Fibroblast of lung (primary cell): ENCODE measurements at places on chromosomes 6 and 20.

- peak; percentile 75 for DNase-seq
Observed at GRCh38 chr6:160042788-160043301, 74.0 kb downstream of the IGF2R start.

GRCh38 chr6:147559006-147559405 lies 50.5 kb downstream of the SAMD5 start:
- DNase-seq = no peak

DNA sequence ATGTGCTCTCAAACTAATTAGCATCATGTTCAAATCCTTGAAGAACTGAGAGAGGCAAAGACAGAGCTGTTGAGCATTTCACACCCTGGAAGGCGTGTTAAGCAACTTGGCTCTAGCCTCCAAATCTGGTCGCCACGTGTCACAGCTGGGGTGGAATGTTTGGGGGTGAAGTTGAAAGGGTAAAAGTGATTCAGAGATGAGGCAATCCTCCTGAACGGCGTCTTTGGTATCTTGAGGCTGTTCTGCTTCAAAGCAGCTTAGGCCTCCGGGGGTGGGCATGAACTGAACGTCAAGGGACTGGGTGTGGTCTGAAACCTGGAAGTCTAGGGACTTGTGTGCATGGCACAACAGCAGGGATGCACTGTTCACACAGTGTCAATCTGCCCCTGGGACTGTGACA lies 62.3 kb downstream of the TRAM2 start:
- DNase-seq = peak; percentile 90

GRCh38 chr6:97669191-97670031 lies 386.4 kb upstream of the MMS22L start:
- DNase-seq = peak; percentile 49

- peak; percentile 96 for DNase-seq
Observed at GRCh38 chr6:113328886-113329381, 528.2 kb upstream of the MARCKS start.

- DNase-seq = no peak
Observed at GRCh38 chr6:156190270-156190669, 586.9 kb upstream of the ARID1B start.

GRCh38 chr20:2146080-2146867 lies 44.6 kb downstream of the STK35 start:
- no peak for DNase-seq

DNA sequence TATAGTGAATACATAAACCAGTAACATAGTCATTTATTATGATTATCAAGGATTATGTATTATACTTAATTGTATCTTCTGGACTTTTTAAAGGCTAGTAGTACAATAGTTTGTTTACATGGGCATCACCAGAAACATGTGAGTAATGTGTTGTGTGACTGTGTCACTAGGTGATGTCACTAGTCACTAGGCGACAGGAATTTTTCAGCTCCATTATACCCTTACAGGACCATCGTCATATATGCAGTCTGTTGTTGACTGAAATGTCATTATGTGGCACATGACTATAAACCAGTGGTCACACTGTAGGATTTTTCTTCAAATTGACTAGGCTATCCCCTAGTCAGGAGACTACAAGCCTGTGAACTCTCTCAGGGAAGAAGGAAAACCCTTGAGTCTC lies 86.5 kb upstream of the CENPW start:
- no peak for DNase-seq

DNA sequence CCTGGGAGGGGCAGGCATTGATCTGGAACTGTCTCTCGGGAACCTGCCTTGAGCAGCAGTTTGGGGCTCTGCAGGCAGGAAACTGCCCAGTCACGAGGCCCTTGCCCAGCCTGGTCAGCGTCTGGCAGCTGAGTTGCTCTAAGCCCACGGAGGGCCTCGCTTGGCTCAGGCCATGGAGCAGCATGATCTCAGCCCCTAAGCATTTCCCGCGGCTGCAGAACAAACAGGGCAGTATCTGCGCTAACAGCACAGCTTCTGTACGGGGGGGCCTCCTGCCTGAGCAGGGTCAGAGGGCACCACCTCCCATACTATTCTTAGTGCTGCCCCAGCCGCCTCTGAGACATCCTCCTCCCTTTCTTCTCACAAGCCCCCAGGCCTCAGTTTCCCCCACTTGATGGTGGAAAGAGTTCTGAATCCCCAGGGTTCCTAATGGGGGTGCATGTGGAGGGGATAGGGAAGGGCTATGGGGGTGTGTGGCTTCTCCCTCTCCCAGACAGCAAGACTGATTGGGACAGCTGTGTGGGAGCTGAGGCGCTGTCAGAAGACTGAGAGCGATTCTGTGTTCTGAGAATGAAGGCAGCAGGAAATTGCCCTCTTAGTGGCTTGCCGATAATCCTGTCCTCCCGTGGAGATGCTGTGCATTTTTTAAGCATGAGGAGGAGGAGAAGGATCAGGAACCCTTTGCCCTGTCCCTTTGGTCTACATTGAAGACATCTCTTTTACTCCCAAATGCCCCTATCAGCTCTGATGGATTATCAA lies 46.4 kb downstream of the MOCS1 start:
- peak; percentile 97 for DNase-seq

GRCh38 chr6:119297049-119297448 lies 52.5 kb downstream of the MAN1A1 start:
- no peak for DNase-seq

- no peak for DNase-seq
Observed at GRCh38 chr20:59620860-59621505, 16.6 kb downstream of the PHACTR3 start.

DNA sequence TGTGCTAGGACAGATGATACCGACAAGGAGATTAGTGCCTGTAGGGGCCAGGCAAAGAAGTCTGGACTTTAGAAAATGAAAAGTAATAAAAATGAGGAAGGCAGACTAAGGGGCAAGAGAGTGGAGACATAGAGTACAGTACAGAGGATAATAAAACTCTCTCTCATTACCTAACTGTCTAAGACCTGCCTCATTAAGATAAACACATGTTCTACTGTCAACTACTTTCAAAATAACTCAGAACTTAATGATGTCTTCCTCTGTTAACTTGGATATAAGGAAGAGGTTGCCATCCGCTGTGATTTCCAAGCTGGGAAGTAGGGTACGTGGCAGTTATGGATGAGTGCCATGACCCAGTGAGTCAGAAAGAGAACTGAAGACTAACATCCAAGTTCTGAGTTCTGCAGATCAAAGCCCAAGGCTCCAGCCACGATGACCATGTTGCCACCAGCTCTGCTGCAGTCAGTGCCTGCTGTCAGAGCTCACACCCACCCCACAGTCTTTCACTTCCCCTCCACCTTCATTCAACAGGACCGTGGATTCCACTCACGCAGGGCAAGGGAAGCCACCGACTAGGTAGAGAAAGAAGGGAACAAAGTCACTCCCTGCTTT lies 81.8 kb downstream of the KIF16B start:
- DNase-seq = peak; percentile 59

DNA sequence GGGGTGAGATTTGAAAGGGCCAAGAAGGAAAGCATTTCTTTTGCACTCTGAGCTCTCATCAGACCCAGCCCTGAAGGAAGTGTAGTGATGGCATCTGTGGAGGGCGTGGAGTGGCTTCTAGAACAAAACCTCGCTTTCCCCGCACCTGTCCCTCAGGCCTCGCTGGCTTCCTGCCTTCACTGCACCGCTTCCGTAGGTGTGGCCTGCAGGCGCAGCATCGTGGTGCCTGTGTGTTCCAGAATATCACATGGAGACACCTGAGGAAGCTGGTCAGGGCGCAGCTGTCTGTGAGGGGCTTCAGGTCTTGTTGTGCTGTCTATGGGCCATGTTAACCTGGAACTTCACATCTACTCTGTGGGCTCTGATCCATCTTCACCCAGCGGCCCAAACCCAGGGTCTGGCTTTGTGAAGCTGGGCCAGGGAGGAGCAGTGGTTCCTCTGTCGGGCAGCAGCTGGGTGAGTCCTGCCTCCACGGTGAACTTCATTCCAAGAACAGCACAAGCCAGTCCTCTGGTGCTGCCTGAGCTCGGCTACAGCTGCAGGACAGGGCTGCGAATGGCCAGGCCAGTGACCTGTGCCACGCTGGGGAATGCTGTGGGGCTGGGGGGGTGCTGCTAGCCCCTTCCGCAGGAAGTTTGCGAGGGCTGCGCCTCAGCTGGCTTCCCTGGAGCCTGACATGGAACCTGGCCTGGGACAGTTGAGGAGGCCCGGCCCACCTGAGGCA lies 40.9 kb downstream of the DSTN start:
- no peak for DNase-seq

GRCh38 chr6:25542984-25543910 lies 108.8 kb upstream of the SCGN start:
- no peak for DNase-seq

DNA sequence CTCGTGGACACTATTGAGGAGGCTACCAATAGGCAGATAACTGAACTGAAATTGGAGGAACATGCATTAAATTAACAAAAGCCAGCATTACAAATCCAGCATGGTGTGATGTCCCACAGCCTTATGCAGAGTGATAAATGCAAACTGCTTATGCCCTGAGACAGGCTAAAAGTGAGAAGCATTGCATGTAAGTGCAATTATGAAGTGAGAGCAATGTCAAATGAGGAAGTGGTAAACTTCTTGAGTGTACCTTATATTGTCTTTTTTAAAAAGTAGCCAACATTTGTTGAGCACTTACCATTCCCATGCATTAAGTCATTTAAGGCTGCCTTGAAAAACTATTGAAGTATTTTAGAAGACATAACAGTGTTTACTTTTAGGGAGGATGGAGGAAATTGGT lies 212.2 kb downstream of the TBC1D7 start:
- no peak for DNase-seq

GRCh38 chr20:35104685-35105295 lies 12.2 kb upstream of the TRPC4AP start:
- DNase-seq = no peak

GRCh38 chr20:19757487-19758132 lies 448 bp upstream of the RIN2 start:
- peak; percentile 88 for DNase-seq

DNA sequence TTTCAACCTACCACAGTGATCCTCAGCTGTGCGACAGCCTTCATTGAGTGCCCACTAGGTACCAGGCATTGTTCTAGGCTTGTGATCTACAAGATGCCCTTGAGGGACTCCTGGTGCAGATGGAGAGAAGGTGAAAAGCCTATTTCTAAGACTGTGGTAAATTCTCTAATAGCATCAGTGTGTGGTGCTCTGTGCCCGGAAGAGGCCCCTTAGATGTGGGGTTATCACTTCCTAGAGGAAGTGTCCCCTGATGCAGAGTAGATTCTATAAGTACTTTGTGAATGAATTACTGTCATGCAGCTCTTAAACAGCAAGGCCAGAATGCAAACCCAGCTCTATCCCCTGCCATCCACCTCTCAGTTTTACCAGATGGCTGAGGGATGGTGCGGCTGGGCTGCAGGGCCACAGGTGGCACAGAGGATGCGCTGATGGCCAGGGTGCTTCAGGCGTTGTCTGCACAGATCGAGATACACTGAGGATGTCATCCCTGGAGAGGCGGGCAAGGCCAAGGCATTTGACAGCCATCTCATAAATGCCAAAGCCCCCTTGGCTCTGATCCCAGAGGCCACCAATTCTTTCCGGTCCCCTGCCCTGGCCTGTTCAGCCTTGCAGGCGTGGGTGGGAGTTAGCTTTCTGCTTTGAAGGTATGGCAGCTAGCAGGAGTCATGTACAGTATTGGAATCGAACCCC lies 96.7 kb downstream of the TOX2 start:
- no peak for DNase-seq

- DNase-seq = no peak
Observed at GRCh38 chr20:19887556-19888268, 129.4 kb upstream of the NAA20 start.

DNA sequence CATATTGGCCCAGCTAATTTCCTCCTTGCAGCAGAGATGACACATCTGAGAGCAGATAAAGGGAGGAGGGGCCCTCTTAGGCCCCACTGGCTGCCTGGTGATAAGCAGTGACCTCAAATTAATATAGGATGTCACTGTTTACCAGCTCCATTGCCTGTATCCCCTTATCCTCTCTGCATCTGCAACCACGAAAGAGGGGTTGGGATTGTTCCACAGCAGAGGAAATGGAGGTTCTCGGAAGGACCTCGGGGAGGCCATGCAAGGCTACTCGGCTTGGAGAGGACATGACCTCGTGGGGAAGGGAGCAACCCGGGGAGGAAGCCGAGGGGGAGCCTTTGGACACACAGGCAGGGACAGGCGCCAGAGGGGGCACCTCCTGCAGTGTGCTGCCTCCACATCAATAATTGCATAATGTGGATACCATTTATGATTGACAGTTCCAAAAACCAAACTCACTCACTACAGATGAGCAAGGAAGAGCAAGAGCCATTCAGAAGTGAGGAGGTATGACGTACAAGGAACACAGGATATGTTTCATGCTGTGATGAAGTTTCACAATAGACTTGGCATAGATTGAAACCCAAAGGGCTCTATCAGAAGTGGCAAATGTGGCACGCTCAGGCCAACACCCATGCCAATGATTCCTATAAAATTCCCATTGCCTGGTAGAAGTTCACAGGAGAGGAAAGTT lies 177.2 kb upstream of the RNF24 start:
- DNase-seq = no peak

GRCh38 chr6:160791981-160792418 lies 90.0 kb downstream of the PLG start:
- no peak for DNase-seq

- DNase-seq = peak; percentile 63
Observed at GRCh38 chr6:121436960-121437850, 1.8 kb downstream of the GJA1 start.

- DNase-seq = no peak
Observed at GRCh38 chr20:3990716-3991115, 24.6 kb downstream of the RNF24 start.

- DNase-seq = peak; percentile 36
Observed at GRCh38 chr6:152642578-152643375, 5.6 kb upstream of the SYNE1 start.

DNA sequence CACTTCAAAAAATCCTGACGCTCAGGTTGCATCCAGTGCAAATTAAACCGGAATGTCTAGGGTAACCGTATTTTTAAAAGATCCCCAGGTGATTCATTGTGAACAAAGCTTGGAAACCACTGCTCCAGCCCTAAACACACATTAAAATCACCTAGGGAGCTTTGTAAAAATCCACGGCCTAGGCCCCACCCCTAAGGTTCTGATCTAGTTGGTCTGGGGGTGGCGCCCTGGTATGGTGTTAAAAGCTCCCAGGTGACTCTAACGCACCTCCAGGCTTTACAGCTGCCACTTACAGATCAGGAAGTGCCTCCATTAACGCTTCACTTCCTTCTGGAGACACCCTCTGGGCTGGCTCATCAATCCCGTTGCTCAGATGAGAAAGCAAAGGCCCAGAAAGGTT lies 92.2 kb downstream of the GRM4 start:
- no peak for DNase-seq

DNA sequence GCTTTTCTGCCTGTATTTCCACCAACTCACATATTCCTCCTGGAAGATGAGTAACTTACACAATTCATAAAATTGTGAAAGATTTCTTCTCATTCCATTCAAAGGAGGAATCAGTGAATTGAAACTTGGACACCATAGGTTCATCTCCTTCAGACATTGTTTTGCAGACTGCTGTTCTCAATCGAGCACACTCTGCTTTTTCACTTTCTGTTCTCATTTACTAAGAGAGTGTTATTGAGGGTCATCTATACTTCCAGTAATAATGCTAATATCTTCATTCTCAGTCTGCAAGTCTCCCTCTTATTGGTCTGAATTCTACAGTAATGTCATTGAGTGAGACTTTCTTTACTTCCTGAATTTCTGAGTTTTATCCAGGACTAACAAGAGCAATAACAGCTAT lies 67.5 kb upstream of the FUT9 start:
- no peak for DNase-seq
